Urinary bladder (tissue), 4 donors: ENCODE measurements at places on chromosomes 4 and X. TPM values are rescaled to one million over a fixed set of nuclear protein-coding genes. Genes with fewer than 3 reads are reported as not detected.

IGSF1 gene
- total RNA-seq: 0.63 TPM

ASMTL gene
- 9.1 TPM for total RNA-seq

SNCA gene
- total RNA-seq: 24.4 TPM

ZNF157 gene
- total RNA-seq: 0.53 TPM
